NCI-H2107 (cell line): ENCODE measurements at places on chromosomes 1 and 21.
A peak's percentile ranks its signal among the peaks of the same experiment; 100 is the strongest.

DNA sequence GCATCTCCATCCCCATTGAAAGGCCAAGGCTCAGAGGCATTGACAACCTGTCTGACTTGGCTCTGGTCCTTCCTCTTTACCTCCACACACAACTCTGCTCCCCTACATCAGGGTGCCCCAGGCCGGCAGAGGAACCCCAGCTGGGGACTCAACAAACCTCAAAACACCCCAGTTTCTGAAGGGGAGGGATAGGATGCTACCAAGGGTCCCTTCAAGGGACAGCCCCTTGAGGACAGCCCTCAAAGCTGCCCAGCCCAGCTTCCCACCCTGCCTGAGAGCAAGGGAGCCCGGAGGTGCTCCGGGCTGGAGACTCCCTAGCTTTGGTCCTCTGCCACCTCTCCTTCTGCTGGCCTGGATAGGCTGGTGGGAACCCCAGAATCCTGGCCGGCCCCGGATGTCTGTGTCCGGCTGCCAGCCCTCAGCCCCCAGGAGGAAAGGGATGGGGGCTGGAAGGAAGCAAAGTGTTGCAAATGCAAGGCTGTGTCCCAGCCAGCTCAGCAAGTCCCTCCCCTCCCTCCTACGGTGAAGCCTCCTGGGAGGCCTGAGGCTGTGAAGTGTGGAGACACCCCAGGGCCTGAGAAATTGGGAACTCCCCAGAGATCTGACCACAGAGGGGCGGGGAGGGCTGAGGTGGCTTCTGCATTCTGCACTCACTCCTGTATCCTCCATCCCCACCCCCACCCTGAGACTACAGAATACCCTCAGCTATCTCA is 1.1 kb upstream of the MARCKSL1 start:
- DNase-seq, result peak; percentile 54

- no peak for DNase-seq
Measured at GRCh38 chr1:12690156-12690555, 25.8 kb upstream of the AADACL3 start.

GRCh38 chr1:10050611-10051010 is 17.9 kb downstream of the UBE4B start:
- DNase-seq, result no peak

- DNase-seq, result no peak
Measured at GRCh38 chr1:53348486-53349368, 20.9 kb upstream of the LRP8 start.

DNA sequence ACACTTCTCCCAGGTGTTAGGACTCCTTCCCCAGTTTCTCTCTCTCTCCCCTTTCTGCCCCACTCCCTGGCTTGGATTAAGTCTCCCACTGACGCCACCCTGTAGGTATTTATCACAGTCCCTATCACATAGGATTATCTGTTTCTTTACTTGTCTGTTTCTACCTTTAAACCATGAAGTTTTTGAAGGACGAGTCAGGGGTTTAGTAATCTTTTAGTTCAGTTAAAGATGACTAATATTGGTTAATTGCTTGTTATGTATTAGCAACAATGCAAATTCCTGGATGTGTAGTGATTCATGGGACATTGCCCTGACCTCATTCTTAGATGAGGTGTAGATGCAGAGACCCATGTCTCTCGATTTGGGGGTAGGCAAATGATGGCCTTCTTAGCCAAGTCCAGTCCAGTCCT is 6.4 kb downstream of the LAMC1 start:
- DNase-seq, result no peak

DNA sequence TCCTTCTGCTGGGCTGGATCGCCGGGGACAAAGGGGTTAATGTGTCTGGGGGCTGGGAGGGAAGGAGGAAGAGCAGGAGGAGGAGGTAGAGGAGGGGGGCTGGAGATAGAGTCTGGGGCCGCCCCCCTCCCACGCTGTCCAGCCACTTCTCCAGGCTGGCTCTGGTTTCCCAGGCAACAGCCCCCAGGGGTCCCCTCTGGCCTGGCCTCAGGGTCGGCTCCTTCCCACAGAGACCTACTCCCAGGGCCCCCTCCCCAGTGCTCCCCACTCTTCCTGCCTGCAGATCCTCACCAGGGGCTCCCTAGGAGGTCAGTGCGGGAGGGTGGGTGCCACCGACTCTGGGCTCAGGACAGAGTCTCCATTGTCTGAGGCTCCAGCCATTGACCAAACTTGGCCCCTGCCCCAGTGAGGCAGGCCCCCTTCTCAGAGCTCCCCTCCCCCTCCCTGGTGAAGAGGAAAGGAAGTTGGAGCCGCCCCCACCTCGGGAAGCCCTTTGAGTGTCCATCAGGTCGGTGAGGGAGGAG is 34.1 kb downstream of the ARHGEF10L start:
- DNase-seq, result no peak

DNA sequence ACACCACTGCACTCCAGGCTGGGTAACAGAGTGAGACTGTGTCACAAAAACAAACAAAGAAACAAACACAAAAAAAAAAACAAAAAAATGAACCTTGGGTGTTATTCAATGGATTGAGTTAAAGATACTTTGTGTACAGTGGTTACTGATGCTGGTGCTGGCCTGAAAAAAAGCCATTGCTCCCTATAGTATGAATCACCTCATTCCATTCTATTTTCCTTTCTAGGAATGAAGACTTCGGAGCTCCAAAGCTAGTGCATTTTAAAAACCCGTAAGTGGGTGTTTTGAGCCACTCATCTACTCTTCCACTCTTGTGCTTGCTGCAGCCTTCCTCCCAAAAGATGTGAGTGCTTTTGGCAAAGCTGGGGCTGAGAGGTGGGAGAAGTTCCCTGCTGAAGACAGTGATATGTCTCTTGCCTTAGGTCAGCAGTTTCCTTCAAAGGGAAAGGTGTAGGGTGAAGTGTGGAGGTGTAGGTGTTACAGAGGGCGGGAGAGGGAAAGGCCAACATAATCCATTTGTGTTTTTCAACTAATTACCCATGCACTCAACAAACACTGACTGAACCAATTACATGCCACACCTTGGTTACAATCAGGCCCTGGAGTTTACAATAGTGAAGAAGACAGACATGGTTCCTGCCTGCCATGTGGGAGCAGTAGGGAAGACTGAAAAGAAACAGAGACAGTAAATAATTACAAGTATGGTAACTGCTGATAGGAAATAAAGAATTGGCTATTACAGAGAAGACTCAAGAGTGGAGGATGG is 55.0 kb upstream of the SERBP1 start:
- DNase-seq, result no peak

GRCh38 chr1:232890340-232890943 is 60.0 kb upstream of the NTPCR start:
- DNase-seq, result no peak

GRCh38 chr1:67368046-67368514 is 60.4 kb downstream of the IL12RB2 start:
- DNase-seq, result no peak

DNA sequence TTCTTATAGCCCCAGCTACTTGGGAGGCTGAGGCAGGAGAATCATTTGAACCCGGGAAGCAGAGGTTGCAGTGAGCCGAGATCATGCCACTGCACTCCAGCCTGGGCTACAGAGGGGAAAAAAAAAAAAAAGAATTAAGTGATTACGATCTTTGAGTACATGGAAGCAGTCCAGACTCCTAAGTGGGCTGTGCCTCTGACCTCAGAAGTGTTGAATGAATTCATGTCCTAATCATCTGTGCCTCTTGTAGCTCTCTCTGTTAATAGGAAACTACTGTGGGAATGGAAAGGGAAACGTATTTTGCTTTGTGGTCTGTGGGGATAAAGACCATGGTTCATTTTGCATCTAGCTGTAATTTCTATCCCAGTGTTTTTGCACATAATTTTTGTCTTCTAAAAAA is 8.4 kb upstream of the IVNS1ABP start:
- no peak for DNase-seq

- no peak for DNase-seq
Measured at GRCh38 chr1:1168451-1169411, 4.9 kb upstream of the TTLL10 start.

DNA sequence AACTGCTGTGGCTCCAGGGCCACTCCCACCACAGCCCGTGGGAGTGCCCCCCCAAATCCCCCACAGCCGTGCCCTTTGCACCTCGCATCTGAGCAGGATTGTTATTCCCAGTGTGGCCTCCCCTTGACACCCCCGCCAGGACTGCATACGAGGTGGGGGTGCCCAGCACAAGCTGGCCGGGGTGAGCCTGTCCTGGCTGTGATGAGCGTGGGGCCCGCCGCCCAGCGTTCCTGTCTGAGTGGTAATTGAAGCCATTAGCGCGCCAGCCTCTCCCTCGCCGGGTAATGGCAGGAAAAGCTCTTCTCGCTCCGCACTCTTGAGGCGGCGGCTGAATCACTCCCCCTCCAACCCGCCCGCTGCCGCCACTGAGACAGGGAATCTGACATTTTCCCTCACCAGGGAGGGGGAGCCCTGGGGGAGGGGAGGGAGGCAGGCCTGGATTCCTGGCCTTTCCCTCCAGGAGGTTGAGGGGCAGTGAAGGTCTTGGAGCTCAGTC is 27.7 kb downstream of the PTPRF start:
- DNase-seq, result peak; percentile 91

DNA sequence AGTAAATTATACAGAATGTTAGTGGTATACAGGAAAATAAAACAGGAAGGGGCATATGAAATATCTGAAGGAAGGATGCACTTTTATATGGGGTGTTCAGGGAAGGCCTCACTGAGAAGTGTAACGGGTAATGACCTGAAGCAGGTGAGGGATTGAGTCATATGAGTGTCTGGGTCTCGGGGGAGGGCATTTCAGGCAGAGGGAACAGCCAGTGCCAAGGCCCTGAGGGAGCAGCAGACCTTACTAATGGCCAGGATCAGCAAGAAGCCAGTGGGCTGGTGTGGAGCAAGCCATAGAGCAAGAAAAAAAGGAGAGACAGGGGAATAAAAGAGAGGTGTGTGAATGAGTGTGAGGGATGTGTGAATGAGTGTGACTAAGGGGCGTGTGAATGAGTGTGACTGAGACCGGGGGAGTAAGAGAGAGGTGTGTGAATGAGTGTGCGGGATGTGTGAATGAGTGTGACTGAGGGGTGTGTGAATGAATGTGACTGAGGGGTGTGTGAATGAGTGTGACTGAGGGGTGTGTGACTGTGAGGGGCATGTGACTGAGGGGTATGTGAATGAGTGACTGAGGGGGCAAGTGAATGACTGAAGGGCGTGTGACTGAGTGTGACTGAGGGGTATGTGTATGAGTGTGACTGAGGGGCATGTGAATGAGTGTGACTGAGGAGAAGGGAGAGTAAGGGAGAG is 107.2 kb downstream of the GLIS1 start:
- DNase-seq, result no peak
